ENCODE measurements at places on chromosomes 4 and X. TPM values are rescaled to one million over a fixed set of nuclear protein-coding genes. Genes with fewer than 3 reads are reported as not detected.

Gene TMEM150C
- total RNA-seq: 5.9 TPM

Gene PCDH11X
- not detected for total RNA-seq

Gene PDZD4
- total RNA-seq: 0.33 TPM

Gene MAGEC3
- not detected for total RNA-seq

Gene TREX2
- total RNA-seq: 5.9 TPM

Gene GAGE12J
- not detected for total RNA-seq

Gene SH3RF1
- 19.9 TPM for total RNA-seq

Gene CACNA1F
- total RNA-seq: not detected

Gene SMR3B
- total RNA-seq: not detected

Gene TMPRSS11A
- total RNA-seq: not detected

Gene ABCD1
- total RNA-seq: 13.8 TPM

Gene IDH3G
- total RNA-seq: 53.2 TPM

Gene GPRIN3
- 10.2 TPM for total RNA-seq

Gene NOCT
- total RNA-seq: 42.5 TPM

Gene ARMCX5
- 16.7 TPM for total RNA-seq

Gene TET2
- 22.9 TPM for total RNA-seq

Gene TLR3
- total RNA-seq: 2.9 TPM

Gene HSD17B13
- not detected for total RNA-seq

Gene TEX11
- not detected for total RNA-seq

Gene PPEF1
- total RNA-seq: not detected

Gene COL4A5
- total RNA-seq: 38.9 TPM

Gene ADH1B
- not detected for total RNA-seq

Gene BCAP31
- 312 TPM for total RNA-seq

Gene TSPAN6
- total RNA-seq: 41.9 TPM

Gene GABRE
- 36.3 TPM for total RNA-seq

Gene ENPEP
- not detected for total RNA-seq

Gene SYN1
- not detected for total RNA-seq
